ENCODE measurements at places on chromosomes 6 and 20. TPM values are rescaled to one million over a fixed set of nuclear protein-coding genes. Genes with fewer than 3 reads are reported as not detected.

Gene OR2H1
- polyA plus RNA-seq: not detected

Gene TINAG
- 0.09 TPM for polyA plus RNA-seq

Gene PTK6
- polyA plus RNA-seq: 0.14 TPM

Gene ZSCAN16
- polyA plus RNA-seq: 2.9 TPM

DNA sequence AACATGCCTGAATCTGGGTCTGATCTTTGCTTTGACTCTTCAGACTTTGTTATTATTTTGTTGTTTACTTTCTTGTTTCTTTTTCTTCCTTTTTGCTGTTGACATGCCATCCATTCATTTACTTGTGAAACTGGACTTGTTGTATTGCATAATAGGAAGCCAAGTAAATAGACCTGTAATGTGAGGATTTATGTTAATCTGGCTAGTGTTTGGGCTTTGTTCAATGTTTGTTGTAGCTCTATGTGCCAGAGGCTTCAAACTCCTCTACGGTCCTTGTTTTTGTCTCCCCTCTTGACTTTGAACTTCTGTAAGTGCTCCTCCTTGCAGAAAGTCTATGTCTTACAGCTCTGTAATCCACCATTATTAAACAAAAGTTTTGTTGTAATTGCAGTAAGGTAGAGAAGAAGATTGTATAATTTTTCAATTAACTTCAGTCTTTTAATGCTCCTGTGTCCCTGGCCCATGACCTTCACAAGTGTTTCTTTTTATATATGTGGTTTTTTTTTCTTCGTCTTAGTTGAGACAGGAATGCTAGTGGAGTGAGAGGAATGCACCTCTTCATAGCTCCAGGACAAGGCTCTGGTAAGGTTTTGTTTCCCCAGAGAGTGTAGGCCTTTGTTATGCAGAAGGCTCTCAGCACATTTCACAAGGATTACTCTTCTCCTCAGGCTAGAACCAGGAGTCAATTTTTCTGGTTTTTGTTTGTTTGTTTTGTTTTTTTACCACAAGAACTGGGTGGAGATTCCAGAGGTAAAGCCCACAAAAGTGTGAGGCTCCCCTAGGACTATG, 1061.8 kb upstream of the CITED2 start:
- DNase-seq: no peak

DNA sequence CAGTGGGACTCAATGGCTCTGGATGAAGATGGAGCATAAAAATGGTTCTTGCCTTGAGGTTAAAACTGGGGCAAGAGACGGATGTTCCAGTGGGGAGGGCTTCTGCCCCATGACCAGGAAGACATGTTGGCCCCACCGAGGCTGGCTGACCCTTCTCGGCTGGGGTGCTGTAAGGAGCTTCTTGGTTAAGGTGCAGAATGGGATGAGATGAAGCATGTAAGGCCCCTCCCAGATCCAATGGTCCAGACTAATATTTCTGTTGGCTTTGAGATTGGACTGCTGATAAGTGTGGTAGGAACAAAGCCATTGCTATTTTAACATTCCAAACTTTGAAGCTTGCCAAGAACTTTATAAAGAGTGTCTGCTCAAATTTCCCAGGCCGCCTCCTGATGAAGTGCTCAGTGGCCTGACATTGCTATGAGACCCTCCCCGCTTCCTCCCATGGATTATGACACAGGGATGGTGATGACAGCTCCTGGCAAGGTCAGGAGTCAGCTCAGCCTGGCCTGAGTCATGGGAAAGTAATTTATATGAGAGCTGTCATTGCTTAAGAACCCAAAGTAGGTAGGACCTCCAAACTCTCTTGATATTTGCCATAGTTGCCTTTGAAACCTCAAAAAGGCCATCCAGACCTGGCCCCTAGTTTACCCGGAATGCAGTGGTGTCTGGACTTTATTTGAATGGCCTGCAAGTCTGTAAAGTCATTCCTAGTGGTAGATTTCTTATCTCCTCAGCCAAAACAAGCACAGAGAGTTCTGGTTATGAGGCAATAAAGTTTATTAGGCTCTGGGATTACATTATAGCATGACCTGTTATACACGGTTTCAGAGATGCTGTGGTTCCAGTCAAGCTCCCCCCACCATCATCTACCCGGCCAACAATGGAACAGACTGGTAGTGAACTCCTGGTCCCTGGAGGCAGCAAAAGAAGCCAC, 55.2 kb downstream of the TGM2 start:
- DNase-seq: peak; percentile 88

DNA sequence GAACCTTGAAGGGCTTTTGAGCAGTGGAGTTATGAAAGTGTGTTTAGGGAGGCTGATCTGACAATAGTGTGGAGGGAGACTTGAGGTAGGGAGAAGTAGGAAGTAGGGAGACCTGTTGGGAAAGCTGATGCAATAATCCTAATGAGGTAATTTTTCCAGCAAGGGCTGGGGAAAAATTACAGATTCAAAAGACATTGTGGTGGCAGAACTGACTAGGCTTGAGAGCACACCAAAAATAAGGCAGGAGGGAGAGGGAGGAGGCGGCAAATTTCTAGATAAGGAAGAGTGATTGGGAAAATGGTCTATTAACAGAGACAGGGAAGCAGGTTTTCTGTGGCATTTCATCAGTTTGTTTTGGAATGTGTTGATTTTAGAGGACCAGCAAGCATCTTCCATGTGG, 5.5 kb downstream of the PRRT1 start:
- DNase-seq: no peak
